ENCODE measurements at places on chromosomes 3 and 15. TPM values are rescaled to one million over a fixed set of nuclear protein-coding genes. Genes with fewer than 3 reads are reported as not detected.

DNA sequence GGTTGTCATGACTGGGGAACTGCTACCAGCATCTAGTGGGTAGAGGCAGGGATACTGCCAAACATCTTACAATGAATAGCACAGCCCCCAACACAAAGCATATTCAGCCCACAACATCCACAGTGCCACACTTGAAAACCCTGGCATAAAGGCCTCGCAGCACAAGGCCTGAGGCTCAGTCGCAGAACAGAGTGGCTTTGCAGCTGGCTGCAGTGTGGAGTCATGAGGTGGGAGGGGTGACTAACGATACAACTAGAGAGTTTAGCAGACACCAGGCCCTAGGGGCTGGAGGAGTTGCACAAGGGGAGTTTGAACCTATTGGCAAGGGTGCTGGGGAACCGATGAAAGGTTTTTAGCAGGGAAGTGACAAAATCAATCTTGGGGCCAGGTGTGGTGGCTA, 32.1 kb downstream of the GRK7 start:
- H3K4me1 ChIP-seq: peaks cover 12% of the 10 kb centered on the region
- H3K4me3 ChIP-seq: no peak overlapping the region
- H3K27me3 ChIP-seq: no peaks in the 10 kb centered on the region
- no peak for DNase-seq

DNA sequence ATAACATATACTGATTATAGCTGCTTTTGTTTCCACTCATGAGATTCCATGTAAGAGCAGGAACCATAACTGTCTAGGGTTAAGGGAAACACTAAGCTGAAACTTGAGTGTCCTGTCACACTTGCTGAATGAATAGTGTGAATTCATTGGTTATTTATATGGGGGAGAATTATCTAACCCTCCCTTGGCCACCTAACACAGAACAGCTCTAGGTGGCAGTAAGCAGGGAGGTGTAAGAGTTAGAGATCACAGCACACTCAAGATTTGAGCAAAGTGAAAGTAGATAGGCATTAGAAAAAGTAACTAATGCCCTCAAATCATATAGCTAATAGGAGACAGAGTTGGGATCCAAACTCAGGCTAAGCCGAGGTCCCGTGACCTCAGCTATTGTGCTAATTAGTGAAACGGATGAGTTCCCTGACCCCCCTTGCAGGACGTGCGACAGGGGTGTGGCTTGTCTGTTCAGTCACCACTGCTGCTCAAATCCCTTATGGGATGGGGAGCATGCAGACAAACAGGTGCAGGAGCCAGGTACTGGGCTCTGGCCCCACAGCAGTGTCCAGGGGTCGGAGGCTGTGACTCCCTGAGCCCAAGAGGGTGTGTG, 27.7 kb upstream of the ANO10 start:
- H3K27me3 ChIP-seq: no peaks in the 10 kb centered on the region

DNA sequence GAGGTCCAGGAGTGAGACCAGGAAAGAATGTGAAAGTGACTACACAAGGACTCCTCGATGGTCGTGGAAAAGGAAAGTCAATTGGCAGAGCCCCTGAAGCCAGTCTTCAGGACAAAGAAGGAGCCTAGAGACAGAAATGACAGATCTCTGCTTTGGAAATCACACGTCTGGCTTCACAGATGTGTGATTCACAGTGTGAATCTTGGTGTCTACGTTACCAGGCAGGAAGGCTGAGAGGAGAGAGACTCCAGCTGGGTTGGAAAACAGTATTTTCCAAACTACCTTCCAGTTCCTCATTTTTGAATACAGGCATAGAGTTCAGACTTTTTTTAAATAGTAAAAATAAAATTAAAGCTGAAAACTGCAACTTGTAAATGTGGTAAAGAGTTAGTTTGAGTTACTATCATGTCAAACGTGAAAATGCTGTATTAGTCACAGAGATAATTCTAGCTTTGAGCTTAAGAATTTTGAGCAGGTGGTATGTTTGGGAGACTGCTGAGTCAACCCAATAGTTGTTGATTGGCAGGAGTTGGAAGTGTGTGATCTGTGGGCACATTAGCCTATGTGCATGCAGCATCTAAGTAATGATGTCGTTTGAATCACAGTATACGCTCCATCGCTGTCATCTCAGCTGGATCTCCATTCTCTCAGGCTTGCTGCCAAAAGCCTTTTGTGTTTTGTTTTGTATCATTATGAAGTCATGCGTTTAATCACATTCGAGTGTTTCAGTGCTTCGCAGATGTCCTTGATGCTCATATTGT, 6.0 kb downstream of the CCR2 start:
- no peaks in the 10 kb centered on the region for H3K36me3 ChIP-seq
- no peak for DNase-seq
- H3K27me3 ChIP-seq: no peaks in the 10 kb centered on the region
- H3K4me1 ChIP-seq: no peaks in the 10 kb centered on the region
- H3K4me3 ChIP-seq: no peak overlapping the region

DNA sequence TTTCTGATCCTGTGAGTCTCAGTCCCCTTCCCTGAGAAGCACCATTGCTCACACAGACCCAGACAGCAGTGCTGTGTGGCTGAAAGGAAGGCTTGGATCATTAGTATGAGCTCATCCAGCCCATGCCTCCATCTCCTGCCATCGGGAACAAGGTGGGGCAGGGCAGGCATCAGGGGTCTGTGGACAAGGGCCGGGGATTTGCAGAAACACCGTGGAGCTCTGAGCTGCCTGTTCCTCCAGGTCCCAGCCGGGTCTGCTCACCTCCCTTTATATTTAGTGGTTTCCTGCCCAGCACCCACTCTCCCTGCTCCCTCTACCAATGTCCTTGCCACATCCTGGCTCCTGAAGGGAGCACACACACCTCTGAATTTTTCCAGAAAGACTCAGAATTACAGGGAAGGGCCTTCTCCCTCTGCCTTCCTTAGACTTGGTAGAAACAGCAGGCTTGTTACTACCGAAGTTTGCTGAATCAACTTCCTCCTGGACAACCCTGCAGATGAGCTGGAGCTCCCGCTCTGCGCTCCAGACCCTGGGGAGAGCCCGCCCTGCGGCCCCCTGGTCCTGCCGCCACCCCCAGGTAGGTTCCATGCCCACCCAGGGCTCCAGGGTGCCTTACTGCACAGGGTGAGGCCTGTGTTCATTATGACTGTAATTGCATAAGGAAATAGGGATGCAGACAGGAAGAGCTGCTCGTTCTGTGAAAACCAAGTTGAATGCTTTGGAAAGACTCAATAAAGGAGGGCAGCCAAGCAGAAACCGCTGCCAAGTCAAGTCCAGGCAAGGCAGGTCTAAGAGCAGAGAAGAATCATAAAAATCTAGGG, 128.1 kb downstream of the NSMCE3 start:
- H3K27me3 ChIP-seq: peaks cover 13% of the 10 kb centered on the region
- no peaks in the 10 kb centered on the region for H3K36me3 ChIP-seq

GRCh38 chr15:31465083-31465955, 138.7 kb downstream of the KLF13 start:
- H3K36me3 ChIP-seq: no peaks in the 10 kb centered on the region
- no peak overlapping the region for H3K27ac ChIP-seq
- H3K4me1 ChIP-seq: no peaks in the 10 kb centered on the region
- H3K4me3 ChIP-seq: no peak overlapping the region

PRRT3 gene
- total RNA-seq: 2.8 TPM

HOMER2 gene
- total RNA-seq: 27.1 TPM
